ENCODE measurements at places on chromosomes 12 and 14. TPM values are rescaled to one million over a fixed set of nuclear protein-coding genes. Genes with fewer than 3 reads are reported as not detected.

The GRIP1 gene
- 4.1 TPM for total RNA-seq

The TIGAR gene
- total RNA-seq: 13.6 TPM

The TTC9 gene
- total RNA-seq: 0.91 TPM

The ITGB7 gene
- total RNA-seq: 0.97 TPM

The MYH6 gene
- 4,934 TPM for total RNA-seq

The PLA2G1B gene
- total RNA-seq: not detected

The SDR9C7 gene
- total RNA-seq: not detected

The DTX1 gene
- total RNA-seq: 1.6 TPM

The NCOR2 gene
- total RNA-seq: 133 TPM

The NUP37 gene
- total RNA-seq: 17.1 TPM

The TAS2R7 gene
- total RNA-seq: not detected

- DNase-seq: no peak
These were observed 50.6 kb upstream of the ETV6 start for GRCh38 chr12:11598900-11599299.

GRCh38 chr14:99740411-99740810, 52.8 kb upstream of the EML1 start:
- DNase-seq: peak; percentile 71

DNA sequence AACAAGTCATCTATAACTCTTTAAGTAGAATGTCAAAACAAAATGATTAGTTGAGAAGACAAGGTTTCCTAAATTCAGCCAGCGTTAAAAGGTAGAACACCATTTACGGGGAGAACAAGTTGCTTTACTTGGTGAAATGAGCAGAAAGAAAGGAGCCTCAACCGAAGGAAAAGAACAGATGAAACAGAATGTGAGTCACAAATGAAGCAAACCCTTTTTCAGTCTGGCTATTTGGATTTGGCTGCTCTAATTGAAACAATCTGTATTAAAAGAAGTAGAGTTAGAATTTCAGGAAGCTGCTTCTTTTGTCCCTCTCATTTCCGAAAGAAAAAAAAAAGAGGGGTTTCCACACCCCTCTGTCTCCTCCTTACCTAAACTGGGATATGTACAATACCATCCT, 34.6 kb downstream of the CEP128 start:
- DNase-seq: no peak

DNA sequence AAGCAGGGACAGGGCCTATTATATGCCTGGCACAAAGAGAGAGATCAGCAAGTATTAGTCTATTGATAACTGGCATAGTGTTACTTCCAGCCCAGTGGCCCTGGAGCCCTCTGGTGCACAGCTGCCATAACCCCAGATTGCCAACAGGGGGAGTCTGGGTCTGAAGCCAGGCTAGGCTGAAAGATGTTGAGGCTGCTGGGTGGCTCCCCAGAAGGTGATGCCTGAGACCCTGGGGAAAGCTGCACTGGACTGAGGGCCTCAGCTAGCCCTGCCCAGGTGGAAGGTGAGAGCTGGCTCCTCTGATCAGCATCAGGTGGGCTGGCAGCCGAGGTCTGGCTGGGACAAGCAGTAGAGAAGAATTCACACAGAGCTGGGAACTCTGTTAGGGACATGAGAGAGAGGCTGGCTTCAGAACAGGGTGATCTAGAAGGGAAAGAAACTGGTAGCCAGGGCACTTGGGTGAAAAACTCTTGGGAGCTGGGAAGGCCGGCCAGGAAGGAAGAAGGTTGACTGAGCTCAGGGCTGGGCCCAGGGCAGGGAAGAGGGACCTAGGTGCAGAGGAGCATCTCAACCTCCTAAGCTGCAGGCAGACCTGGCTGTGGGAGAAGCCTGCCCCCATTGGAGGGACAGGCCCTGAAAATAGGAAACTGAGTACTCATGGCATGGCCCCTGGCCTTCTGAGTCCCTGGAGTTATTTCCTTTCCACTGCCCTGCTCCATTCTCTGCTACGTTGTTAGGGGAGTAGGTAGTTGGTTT, 3.9 kb downstream of the GZMH start:
- no peak for DNase-seq

- no peak for DNase-seq
These were observed 10.8 kb downstream of the ASPG start for GRCh38 chr14:104096318-104096717.

- no peak for DNase-seq
These were observed 168.3 kb downstream of the DAD1 start for GRCh38 chr14:22420598-22421186.

DNA sequence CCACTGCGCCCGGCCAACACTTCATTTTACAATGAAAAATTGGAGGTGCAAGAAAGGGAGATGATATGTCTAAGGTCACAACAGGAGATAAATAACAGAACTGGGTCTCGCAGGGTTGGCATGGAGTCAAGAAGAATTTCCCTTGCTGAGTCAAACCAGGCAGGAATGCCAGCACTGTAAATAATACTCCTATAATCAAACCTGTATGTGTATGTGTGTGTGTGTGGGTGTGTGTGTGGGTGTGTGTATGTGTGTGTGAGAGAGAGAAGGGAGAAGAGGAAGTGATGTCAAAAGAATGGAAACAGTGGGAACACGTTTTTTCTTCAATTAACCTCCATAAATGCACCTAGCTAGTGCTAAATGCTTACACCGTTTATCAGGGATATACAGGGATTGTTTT, 70.4 kb downstream of the TMEM116 start:
- DNase-seq: no peak

GRCh38 chr12:94736004-94736403, 85.6 kb upstream of the TMCC3 start:
- no peak for DNase-seq

DNA sequence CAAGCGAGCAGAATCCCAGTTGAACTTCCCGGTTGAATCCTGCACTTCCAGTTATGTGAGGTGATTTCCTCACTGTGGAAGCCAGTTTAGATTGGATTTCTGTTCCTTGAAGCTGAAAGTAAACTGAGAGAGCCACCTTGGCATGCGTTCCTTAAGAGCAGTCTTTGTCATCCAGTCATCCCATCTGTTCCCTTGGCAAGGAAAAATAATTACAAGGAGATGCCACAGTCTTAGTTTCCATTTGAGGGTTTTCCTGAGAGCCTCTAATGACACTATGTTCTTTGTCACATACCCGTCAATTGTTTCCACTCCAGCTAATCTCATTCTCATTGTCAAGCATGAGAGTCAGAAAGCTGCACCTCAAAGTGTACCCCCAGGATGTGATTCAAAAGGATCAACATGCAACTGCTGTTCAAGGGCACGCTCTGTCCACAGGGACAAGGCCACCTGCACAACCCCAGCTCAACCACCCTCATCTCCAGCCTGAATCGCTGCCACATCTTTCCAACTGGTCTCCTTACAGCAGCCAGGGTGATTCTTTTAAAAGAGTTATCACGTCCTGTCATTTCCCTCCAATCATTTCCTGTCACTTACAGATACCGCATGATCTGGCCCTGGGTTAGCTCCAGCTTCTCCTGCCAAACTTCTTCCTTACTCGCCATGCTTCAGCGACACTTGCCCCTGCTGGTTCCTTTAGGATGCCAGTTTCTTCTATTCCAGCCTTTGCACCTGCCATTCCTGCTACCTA, 18.0 kb upstream of the TCP11L2 start:
- DNase-seq: no peak

DNA sequence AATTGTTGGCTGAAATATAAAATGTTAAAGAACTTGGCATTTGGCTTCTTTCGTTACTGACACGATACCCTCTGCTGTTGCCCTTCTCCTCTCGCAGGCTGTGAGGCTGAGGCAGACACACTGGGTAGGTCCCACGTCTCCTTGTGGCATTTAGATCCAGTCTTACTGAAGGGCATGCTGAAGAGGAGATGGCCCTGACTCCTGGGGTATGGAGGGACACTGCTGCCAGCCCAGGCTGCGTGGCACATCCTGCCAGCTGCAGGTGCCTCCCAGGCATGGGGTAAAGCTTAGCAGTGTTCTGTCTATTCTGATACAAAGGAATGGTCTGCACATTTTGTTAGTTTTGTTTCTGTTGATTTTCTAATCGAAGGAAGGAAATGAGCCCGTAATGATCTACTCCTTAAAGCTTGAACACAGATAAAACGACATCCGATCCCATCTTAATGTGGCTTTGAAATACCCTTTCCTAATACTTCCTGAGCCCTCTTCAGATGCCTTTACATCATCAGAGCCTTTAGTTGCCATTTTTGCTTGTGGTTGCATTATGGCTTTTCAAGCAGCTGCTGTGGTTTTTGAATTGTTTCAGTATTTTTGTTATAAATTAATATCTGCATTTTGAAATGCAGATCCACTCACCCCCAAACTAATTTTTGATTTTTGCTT, 61.1 kb downstream of the WDR20 start:
- DNase-seq: no peak

DNA sequence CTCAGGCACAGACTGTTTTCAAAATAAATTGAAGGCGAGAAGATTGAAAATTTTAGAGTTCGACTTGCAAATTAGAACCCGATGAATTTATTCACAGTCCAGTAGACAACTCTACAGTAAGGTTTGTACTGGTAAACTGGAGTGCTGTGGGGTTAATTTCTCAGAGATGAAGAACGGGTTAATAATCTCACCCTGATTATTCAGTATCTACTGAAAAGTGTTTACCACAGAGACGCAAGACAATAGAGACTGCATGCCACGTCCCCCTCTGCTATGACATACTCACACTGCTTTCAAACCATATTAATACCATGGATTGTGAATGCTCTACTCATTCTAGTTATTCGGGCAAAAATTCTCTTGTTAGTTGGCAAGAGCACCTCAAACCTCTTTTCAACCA, 36.1 kb downstream of the CFL2 start:
- DNase-seq: no peak

GRCh38 chr12:96431067-96431466, 30.8 kb upstream of the CDK17 start:
- no peak for DNase-seq

GRCh38 chr14:66005900-66006434, 480.2 kb upstream of the CCDC196 start:
- no peak for DNase-seq

DNA sequence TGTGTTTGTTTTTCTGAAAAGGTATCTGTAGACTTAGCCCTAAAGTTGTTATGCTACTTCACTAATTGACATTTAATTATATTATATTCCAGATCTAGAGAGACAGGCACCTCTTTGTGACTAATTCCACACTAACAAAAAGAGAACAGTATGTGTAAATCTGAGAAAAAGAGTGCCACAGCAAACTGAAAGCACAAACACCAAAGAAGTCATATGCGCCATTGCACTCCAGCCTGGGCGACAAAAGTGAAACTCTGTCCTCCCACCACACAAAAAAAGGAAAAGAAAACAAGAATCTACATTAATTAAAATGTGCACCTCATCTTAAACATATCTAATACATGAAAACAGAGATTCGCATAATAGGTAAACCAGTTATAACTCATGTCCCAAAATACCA, 4.4 kb upstream of the CSRNP2 start:
- no peak for DNase-seq

DNA sequence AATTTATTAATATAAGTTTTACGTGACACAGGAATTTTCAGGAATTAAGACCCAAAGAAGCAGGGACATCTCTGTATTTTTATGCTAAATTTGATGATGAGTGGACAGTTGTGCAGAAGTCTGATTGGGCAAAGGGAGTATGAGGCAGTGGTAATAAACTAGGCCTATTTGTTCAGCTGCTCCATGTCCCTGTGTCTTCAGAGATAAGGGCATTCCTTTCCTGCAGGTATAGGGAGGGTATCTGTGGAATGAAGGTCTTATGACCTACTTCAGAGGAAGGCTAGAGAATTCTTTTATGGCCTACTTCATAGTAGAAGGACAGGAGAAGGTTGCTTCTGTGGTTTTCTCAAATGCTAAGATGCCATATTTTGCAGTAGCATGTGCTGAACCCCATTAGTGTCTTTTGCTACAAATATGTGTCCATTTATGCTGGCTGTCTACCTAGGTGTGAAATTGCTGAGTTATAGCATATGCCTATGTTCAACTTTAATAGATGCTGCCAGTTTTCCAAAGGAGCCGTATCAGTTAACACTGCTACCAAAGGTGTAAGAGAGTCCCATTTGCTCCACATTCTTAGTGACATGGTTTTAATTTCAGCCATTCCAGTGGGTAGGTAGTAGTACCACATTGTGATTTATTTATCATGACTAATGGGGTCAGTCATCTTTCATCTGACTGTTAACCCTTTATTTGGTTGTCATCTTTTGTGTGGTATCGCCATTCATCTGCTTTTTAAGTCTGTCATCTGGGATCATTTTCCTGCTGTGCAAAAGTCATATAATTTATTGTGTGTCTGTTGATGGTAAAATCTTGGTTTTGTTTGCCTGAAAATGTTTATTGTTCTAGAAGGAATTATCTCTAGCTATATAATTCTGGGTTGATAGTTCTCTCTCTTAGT, 410.7 kb upstream of the RGS6 start:
- DNase-seq: no peak

GRCh38 chr12:72274931-72275330, 2.8 kb downstream of the TRHDE start:
- no peak for DNase-seq

DNA sequence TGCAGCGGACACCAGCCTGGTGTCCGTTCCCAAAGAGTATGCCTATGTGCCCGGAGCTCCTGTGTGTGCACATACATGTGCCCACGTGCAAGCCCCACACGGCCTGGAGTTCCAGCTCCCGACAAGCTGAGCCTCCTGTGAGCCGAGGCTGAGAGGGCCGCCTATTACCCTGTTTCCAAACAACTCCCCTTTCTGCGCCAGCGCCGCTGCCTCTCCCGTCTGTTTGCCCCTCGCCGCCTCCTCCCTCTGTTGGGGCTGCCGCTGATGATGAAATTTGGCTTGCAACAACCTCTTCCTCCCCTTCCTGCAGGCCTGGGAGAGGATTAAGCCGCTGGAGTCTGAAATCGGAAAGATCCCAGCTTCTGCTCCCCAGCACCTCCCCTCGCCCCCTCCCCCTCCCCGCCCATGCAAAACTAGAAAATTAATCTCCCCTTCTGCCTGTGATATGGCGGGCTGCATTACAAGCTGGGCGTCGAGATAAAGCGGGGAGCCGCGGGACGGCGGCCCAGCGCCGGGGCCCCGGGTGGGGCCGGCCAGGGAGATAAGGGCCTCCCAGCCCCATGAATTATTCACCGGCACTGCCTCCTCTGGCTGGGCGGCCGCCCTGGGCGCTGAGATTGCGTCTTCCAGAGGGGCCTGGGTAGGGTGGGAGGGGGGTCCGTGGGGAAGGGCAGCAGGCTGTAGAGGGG, 6.8 kb upstream of the ASIC1 start:
- peak; percentile 86 for DNase-seq
